ENCODE measurements at places on chromosomes 6 and 20.
A peak's percentile ranks its signal among the peaks of the same experiment; 100 is the strongest.

- H3K27me3 ChIP-seq: no peaks in the 10 kb centered on the region
- peaks cover 6% of the 10 kb centered on the region for H3K4me1 ChIP-seq
- DNase-seq: no peak
- peaks cover 36% of the 10 kb centered on the region for H3K36me3 ChIP-seq
- no peak overlapping the region for H3K27ac ChIP-seq
These were observed 56.9 kb downstream of the LY86 start for GRCh38 chr6:6645261-6645917.

DNA sequence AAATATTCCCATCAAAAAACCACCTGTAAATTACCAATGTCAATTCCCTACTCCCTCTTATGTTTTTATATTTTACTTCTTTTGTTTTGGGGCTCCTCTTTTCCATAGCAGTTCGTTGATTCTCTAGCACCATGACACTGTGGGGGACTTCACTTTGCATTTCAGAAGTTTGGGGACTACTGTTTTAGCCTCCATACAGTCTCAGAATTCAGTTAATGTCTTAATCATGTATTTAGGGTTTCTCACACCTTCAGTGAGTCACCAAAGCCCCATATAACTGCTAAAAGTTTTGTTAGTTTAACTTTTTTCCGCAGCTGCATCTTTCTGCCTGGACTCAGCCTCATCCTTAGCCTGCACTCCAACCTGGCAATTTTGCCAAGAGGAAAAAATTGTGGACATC is 20.7 kb upstream of the AIG1 start:
- no peak overlapping the region for H3K27ac ChIP-seq
- H3K4me3 ChIP-seq: no peak overlapping the region
- no peak for DNase-seq
- peaks cover 19% of the 10 kb centered on the region for H3K27me3 ChIP-seq
- peaks cover 3% of the 10 kb centered on the region for H3K36me3 ChIP-seq
- H3K4me1 ChIP-seq: peaks cover 14% of the 10 kb centered on the region

GRCh38 chr20:2208897-2209296 is 86.9 kb upstream of the TGM3 start:
- H3K36me3 ChIP-seq: no peaks in the 10 kb centered on the region
- H3K27me3 ChIP-seq: no peaks in the 10 kb centered on the region
- no peak overlapping the region for H3K4me3 ChIP-seq
- H3K4me1 ChIP-seq: no peaks in the 10 kb centered on the region
- no peak overlapping the region for H3K27ac ChIP-seq

DNA sequence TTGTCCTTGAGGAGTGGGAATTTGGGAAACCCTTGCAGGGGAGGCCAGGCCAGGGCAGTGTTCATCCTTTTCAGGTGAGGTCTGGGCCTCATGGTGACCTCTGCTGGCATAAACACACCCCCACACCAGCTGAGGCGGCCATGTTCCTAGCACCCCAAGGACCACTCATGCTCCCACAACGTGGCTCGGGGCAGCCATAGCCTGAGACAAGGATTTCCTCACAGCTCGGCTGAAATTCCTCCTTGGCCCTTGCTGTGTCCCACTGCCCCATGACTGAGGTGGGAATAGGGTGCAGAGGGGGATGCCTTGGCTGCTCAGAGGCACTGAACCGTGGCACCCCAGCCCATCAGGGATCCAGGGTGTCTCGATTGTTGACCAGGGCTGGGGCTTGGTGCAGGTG is 27.3 kb upstream of the SPDEF start:
- H3K4me3 ChIP-seq: no peak overlapping the region
- no peak overlapping the region for H3K27ac ChIP-seq
- peaks cover 14% of the 10 kb centered on the region for H3K36me3 ChIP-seq

GRCh38 chr6:89260832-89261231 is 43.7 kb upstream of the GABRR1 start:
- no peak for DNase-seq
- no peak overlapping the region for H3K27ac ChIP-seq
- H3K36me3 ChIP-seq: no peaks in the 10 kb centered on the region
- peaks cover 1% of the 10 kb centered on the region for H3K27me3 ChIP-seq
- no peak overlapping the region for H3K4me3 ChIP-seq
- peaks cover 7% of the 10 kb centered on the region for H3K4me1 ChIP-seq

- no peak overlapping the region for H3K27ac ChIP-seq
- no peaks in the 10 kb centered on the region for H3K4me1 ChIP-seq
- H3K27me3 ChIP-seq: no peaks in the 10 kb centered on the region
- no peaks in the 10 kb centered on the region for H3K36me3 ChIP-seq
These were observed 192.5 kb downstream of the PTPRK start for GRCh38 chr6:128327890-128328289.

- H3K4me3 ChIP-seq: no peak overlapping the region
- peaks cover 8% of the 10 kb centered on the region for H3K4me1 ChIP-seq
- DNase-seq: no peak
- H3K27me3 ChIP-seq: peaks cover 3% of the 10 kb centered on the region
- H3K36me3 ChIP-seq: no peaks in the 10 kb centered on the region
- no peak overlapping the region for H3K27ac ChIP-seq
These were observed 113.7 kb upstream of the BCLAF1 start for GRCh38 chr6:136403110-136403980.

DNA sequence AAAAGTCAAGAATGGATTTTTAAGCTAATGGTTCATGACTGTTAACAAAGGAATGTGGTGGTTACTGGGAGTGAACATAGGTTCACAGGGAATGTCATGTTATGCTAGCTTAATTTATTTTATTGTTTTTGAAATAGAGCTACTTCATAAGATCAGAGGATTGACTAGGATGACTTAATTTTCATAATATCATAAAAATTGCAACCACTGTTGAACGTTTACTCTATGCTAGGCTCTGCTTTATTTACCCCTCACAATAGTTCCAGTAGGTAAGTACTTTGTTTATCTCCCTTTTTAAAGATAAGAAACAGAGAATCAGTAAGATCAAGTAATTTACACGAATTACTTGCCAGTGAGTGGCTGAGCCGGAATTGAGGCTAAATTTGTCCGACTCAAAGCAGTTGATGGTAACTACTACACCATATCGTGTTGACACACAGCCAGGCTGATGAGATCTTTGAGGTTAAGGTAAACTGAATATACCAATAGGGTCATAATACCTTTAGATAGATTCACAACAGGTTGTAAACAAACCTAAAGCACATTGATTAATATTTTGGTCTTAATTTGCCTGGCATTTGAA is 194.6 kb upstream of the CITED2 start:
- H3K4me1 ChIP-seq: peaks cover 5% of the 10 kb centered on the region
- no peak overlapping the region for H3K4me3 ChIP-seq
- peaks cover 4% of the 10 kb centered on the region for H3K36me3 ChIP-seq
- DNase-seq: no peak
- no peaks in the 10 kb centered on the region for H3K27me3 ChIP-seq
- no peak overlapping the region for H3K27ac ChIP-seq

- H3K4me3 ChIP-seq: no peak overlapping the region
- DNase-seq: no peak
- peaks cover 1% of the 10 kb centered on the region for H3K36me3 ChIP-seq
These were observed 47.9 kb downstream of the COL11A2 start for GRCh38 chr6:33144373-33144772.

DNA sequence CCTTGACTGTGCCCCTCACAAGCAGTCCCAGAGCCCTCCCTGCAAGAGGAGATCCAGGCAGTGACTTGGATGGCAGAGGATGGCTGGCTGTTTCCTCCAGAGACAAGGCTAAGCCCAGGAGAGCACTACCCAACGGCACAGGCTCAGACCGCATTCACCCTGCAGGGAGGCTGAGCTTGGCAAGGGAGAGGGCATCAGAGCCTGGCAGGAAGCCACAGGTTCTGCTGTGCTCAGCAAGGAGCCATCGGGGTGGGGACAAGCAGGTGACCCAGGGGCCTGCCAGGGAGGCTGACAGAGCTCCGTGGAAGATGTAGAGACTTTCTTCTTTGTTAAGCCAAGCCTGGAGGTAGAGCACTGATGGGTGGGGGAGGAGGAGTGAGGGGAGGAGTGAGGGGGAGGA is 159.2 kb upstream of the CST7 start:
- no peaks in the 10 kb centered on the region for H3K4me1 ChIP-seq
- H3K27ac ChIP-seq: no peak overlapping the region
- H3K36me3 ChIP-seq: no peaks in the 10 kb centered on the region
- no peak for DNase-seq
- H3K27me3 ChIP-seq: peaks cover 6% of the 10 kb centered on the region

- no peaks in the 10 kb centered on the region for H3K36me3 ChIP-seq
- H3K4me3 ChIP-seq: no peak overlapping the region
- H3K27me3 ChIP-seq: peaks cover 1% of the 10 kb centered on the region
These were observed 899.4 kb upstream of the FLRT3 start for GRCh38 chr20:15236812-15237211.

GRCh38 chr20:35369804-35370203 is 42.0 kb downstream of the UQCC1 start:
- no peak overlapping the region for H3K27ac ChIP-seq
- no peak for DNase-seq
- peaks cover 2% of the 10 kb centered on the region for H3K4me1 ChIP-seq
- no peak overlapping the region for H3K4me3 ChIP-seq

GRCh38 chr20:53352727-53353440 is 240.8 kb downstream of the ZNF217 start:
- H3K4me3 ChIP-seq: no peak overlapping the region
- peaks cover 4% of the 10 kb centered on the region for H3K36me3 ChIP-seq
- no peaks in the 10 kb centered on the region for H3K4me1 ChIP-seq
- no peak overlapping the region for H3K27ac ChIP-seq
- peaks cover 4% of the 10 kb centered on the region for H3K27me3 ChIP-seq
- no peak for DNase-seq

GRCh38 chr6:28808383-28808782 is 115.4 kb downstream of the TRIM27 start:
- DNase-seq: no peak
- no peak overlapping the region for H3K4me3 ChIP-seq
- H3K36me3 ChIP-seq: peaks cover 1% of the 10 kb centered on the region
- peaks cover 6% of the 10 kb centered on the region for H3K4me1 ChIP-seq
- peaks cover 37% of the 10 kb centered on the region for H3K27me3 ChIP-seq
- H3K27ac ChIP-seq: peak overlapping the region; percentile 17

DNA sequence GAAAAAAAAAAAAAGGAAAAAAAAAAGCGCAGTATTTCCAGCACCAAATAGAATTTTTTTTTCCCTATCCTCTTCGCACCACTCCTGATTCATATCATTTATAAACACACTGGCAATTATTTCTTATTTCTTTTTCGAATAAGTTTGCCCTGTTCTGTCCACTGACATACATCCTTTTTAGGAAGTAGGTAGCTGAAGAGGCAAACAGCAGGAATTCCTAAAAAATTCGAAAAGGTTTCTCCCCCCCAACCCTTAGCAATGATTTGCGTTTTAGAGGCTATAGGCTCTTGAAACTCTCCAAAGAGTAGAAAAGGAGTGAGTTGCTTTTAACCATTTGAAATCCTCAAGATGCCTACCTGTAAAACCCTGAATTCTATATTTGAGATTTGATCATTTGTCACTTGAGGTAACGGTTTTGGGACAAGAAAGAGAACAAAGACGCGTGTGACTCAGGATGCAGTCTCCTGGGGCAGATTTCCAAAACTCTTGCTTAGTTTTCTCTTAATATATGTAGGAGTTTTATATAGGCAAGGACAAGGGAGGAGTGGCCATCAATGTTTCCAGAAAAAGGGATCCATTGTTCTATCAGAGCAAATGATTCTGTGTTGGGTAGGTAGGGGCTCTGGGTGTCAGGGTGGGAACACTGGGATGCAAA is 531 bp upstream of the CCN2 start:
- H3K36me3 ChIP-seq: no peaks in the 10 kb centered on the region
- DNase-seq: no peak
- H3K27ac ChIP-seq: no peak overlapping the region

- peak overlapping the region; percentile 6 for H3K27ac ChIP-seq
- peaks cover 17% of the 10 kb centered on the region for H3K4me1 ChIP-seq
- no peak for DNase-seq
These were observed 96.0 kb upstream of the PRDM1 start for GRCh38 chr6:105990151-105990550.

GRCh38 chr6:168670401-168670985 is 229.5 kb downstream of the SMOC2 start:
- no peaks in the 10 kb centered on the region for H3K36me3 ChIP-seq
- no peaks in the 10 kb centered on the region for H3K27me3 ChIP-seq
- H3K4me1 ChIP-seq: no peaks in the 10 kb centered on the region
- DNase-seq: no peak
- H3K4me3 ChIP-seq: no peak overlapping the region
- H3K27ac ChIP-seq: no peak overlapping the region

DNA sequence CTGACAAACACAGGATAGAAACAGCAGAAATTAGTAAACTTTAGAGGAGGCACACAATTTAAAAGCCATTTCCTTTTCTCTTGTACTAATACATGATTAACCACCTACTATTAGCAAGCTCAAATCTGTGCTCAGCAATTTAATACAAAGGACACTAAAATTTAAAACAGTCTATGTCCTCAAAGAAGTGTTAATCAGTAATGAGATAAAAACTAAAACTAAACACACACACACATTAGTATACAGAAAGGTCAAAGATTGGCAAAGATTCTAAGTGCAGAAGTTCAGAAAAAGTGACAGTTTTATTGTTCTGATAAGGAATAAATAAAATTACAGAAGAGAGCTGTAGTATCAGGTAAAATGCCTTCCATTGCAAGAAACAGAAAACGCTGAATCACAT is 73.9 kb upstream of the RUNX2 start:
- H3K4me3 ChIP-seq: no peak overlapping the region
- no peaks in the 10 kb centered on the region for H3K4me1 ChIP-seq
- DNase-seq: no peak

- H3K27ac ChIP-seq: no peak overlapping the region
- no peak overlapping the region for H3K4me3 ChIP-seq
- H3K36me3 ChIP-seq: no peaks in the 10 kb centered on the region
- H3K27me3 ChIP-seq: peaks cover 7% of the 10 kb centered on the region
- peaks cover 4% of the 10 kb centered on the region for H3K4me1 ChIP-seq
These were observed 34.2 kb downstream of the FOXF2 start for GRCh38 chr6:1423578-1423977.

- H3K27me3 ChIP-seq: peaks cover 8% of the 10 kb centered on the region
- DNase-seq: no peak
- no peak overlapping the region for H3K27ac ChIP-seq
- H3K4me3 ChIP-seq: no peak overlapping the region
- no peaks in the 10 kb centered on the region for H3K36me3 ChIP-seq
- H3K4me1 ChIP-seq: no peaks in the 10 kb centered on the region
These were observed 50.2 kb upstream of the CHRNA4 start for GRCh38 chr20:63411151-63411897.

- H3K4me3 ChIP-seq: peak overlapping the region; percentile 55
- peaks cover 29% of the 10 kb centered on the region for H3K4me1 ChIP-seq
- peak overlapping the region; percentile 94 for H3K27ac ChIP-seq
- no peak for DNase-seq
- peaks cover 47% of the 10 kb centered on the region for H3K27me3 ChIP-seq
These were observed 2.9 kb downstream of the NRN1 start for GRCh38 chr6:6003621-6004366.

Data from memory B cell (primary cell).